ENCODE measurements at places on chromosomes 2 and 18.

DNA sequence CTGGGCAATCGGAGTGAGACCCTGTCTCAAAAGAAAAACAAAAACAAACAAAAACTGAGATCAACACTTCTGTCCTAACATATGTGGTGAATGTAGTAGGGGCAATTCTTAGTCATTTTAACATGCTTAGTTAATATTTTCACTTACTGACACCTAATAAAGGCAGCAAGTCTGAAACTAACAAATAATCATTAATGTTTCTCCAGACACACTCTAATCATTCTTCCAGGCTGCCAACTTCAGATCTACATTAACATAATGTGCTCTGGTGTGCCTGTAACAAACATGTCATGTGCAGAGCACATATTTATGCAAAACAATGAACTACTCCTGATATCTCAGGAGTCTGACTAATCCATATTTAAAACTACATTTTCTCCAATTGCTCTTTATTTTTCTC is 6.0 kb downstream of the KRCC1 start:
- DNase-seq: no peak

DNA sequence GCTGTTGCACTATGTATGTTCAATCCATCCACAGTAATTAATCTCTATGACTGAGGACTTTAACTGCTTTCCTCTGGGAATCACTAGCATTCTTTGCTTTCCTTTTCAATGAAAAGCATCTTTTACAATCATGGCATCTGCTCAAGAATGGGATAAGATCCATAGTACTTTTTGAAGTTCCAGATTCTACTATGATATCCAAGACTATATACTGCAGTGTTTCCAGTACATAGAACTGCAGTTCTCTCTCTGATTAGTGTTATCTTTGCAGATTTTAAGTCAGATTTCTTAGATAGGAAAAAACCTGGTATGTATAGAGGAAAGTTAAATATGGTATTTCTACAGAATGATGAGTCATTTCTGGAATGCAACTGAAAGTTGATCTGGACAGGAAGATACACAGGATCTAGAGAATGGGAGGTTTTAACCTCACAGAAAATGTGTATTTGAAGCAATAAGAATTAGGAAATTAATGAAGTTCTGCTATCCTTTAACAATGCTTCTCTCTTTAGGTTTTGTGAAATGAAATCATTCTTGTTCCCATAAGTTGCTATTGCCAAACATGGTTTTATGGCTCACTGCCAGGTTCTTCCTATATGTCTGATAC is 670.7 kb downstream of the ERBB4 start:
- DNase-seq: peak; percentile 11

DNA sequence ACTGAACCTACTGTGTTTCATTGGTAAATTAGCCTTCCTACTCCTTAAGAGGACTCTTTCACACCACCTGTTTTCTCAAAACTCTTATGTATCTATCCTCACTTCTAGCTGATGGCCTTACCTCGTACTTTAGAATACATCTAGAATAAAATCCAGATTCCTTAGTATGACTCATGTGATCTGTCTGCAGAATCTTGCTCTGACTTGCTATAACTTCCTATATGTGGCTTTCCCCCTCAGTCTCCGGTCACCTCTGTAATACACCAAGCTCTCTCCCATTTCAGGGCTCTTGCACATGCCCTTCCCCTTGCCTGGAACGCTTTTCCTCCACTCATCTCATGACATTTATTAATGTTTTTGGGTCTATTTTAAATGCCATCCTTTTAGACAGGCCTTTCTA is 95.6 kb upstream of the LHCGR start:
- no peak for DNase-seq

- peak; percentile 60 for DNase-seq
Measured at GRCh38 chr18:11887328-11888128, 20.6 kb downstream of the MPPE1 start.

DNA sequence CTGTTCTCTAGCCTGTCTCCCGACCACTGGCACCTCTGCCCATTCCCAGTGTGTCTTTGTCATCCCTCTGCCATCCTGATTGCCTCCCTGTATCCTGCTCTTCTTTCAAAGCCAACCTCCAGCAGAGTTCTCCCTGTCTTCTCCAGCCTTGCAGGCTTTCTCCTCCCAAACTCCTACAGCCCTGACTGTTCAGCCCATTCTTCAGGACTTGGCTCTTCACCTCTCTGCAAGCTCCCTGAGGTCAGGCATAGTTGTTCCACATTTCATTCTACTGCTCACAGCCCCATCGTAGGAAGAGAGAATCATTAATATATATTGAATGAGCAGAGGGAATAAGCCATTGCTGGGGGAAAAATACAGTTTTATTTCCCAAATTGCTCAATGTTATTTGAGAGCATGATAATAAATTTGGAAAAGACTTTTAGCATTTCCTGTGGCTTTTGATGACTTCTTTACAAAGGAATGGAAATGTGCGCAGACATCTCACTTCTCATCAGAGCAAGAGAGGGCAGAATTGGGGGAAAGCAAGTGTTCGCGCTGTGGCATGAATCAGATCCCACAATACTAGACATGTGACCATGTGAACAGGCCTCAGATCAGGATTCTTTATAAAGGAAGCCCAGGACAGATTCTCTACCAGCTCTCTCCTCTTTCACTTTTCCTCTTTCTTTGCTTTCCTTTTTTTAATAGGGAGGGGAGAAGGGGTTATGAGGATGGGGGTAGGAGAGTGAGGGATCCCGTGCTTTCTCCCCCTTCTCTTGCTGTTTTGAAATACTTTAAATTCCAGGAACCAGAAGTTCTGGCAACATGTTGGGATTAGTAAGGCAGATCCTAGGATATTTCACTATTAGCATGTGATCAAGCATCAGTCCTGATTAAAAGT is 37.4 kb downstream of the EPAS1 start:
- DNase-seq: no peak

DNA sequence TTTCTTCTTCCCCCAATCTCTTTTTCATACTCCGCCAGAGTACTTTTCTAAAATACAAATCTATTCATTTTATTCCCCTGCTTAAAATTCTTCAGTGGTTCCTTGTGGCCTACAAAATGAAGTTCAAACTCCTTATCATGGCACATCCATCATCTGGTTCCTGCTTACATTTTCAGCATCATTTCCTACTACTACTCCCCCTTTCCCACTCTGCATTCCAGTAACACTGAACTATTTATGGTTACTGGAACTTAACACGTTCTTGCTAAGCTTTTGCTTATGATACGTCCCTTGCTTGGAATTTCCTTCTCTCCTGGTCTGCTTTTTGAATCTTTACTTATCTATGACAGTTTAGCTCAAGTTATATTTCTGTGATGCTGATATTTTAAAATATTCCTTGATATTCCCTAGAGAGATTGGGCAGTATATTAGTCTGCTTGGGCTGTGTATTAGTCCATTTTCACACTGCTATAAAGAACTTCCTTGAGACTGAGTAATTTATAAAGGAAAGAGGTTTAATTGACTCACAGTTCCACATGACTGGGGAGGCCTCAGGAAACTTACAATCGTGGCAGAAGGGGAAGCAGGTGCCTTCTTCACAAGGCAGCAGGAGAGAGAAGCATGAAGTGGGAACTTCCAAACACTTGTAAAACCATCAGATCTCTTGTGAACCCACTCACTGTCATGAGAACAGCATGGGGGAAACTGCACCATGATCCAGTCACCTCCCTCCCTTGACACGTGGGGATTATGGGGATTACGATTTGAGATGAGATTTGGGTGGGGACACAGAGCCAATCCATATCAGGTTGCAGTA is 53.2 kb downstream of the BMPR2 start:
- peak; percentile 17 for DNase-seq

GRCh38 chr2:107305966-107306365 is 420.0 kb upstream of the ST6GAL2 start:
- DNase-seq: no peak

GRCh38 chr18:32271672-32272208 is 81.9 kb downstream of the MEP1B start:
- DNase-seq: peak; percentile 68

DNA sequence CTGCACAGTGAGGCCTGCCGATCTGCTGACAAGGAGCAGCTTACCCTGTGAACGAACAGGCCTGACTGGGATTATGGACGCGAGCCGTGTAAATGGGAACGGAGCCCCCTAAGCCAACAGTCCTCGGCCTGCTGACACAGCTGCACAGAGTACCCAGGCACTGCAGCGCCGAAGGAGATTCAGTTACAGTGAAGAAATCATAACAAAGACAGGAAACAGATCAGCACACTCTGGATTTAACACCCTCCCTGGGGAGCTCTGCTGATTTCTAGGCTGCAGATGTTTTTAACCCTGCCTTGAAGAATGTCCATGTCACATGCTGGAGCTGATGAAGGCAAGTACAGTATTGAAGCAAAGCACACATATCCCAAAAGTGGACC is 43.4 kb downstream of the COLEC12 start:
- peak; percentile 58 for DNase-seq

- DNase-seq: no peak
Measured at GRCh38 chr18:23634692-23635091, 28.0 kb downstream of the ANKRD29 start.

DNA sequence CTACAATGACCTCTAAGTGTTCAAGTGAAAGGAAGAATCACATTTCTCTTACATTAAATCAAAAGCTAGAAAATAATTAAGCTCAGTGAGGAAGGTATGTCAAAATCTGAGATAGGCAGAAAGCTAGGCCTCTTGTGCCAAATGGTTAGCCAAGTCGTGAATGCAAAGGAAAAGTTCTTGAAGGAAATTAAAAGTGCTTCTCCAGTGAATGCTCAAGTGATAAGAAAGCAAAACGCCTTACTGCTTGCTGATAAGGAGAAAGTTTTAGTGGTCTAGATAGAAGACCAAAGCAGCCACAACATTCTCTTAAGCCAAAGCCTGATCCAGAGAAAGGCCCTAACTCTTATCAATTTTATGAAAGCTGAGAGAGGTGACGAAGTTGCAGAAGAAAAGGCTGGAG is 932.3 kb upstream of the ACVR2A start:
- DNase-seq: no peak

- DNase-seq: no peak
Measured at GRCh38 chr2:69554981-69555380, 88.6 kb downstream of the AAK1 start.

- no peak for DNase-seq
Measured at GRCh38 chr2:173644146-173644545, 289.5 kb downstream of the CDCA7 start.

DNA sequence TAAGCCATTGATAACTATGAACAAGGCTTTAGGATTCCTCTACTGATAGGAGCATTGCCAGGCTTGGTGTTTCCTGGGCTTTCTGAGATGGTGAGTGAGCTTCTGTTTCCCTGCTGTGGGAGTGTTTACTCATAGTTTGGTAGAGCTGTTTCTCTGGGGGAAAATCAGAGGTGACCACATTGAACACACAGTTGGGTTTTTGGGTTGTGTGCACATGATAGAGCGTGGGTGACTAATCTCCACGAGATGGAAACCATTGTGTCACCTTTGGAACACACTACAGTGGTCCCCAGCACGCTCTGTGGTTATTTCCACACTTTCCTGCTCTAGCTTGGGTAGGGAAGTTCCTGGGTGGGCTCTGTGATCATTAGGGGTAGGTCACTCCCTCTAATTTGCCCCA is 5.4 kb downstream of the IL1R1 start:
- no peak for DNase-seq

DNA sequence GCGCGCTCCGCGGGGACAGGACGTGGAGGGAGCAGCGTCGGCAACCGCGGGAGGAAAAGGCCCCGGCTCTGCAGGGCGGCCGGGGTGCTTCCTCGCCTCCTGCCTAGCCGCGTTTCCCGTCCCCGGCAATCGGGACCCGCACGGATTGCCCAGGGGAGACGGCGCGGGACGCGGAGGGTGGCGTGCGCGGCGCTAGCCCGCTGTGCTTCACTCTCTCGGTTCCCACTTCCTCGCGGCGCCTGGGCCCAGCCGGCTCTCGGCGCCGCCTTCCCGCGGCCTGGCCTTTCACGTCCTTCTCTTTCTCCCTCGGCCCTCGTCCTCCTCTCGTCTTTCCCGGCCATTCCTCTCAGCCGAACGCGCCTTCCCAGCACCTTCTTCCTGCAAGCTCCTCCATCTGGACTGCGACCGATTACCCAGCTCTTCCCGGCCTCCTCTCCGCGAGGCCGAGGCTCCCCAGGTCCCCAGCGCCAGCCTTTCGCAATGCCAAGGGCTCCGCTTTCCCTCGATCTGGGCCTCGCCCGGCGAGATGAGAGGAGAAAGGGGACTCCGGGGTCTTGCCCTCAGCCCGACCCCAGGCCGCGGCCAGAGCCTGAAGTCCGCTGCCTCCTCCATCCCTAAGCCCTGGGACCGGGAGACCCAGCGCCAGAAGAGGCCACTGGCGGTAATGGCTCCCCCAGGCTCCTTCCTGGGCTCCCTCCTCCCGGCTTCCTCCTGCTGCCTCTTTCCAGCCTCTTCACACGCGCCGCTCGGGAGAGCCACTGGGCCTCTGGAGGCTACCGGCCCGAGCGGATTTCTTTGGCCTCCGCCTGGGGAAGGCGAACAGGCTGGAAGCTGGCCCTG is 34.3 kb upstream of the ATP6V1B1 start:
- DNase-seq: peak; percentile 15

DNA sequence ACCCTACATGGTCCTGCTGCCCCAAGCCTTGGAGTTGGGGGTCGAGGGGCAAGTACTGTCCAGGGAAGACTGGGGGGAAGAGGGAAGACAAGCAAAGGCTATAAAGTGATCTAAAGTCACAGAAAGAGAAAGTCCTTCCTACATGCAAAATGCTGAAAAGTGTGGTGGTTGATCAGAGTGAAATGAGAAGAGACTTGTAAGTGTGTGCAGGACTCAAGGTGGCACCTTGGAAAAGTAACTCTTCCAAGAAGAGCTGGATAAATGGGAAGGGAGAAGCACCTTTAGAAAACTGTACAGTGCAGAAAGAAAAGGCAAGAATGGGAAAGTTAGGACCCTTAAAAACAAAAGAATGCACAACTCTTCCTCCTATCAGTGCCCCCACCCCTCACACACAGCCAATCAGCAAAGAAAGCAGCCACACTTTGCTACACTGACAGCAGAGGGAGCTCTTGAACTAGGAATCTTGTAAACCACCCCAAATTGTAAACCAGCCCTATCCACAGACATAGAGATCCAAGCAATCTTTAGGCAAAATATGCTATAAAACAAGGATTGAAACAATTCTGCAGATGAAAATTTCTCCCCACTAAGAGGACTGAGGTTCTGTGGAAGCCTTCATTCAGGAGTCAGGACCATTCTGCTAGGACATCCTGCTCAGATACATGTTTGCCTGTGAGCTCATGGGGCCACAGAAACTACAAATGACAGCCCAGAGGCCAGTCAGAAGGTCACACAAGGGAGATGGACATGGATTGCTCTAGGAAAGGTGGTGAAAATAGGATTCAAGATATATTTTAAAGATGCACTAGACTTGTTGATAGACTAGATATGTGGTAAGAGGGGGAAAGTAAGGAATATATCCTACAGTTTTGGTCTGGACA is 146.4 kb downstream of the FTCDNL1 start:
- DNase-seq: peak; percentile 44

Data from hepatocyte (in vitro differentiated cells).